ENCODE measurements at places on chromosomes 2 and 18.

GRCh38 chr2:156565066-156565710 is 129.0 kb downstream of the GPD2 start:
- DNase-seq: peak; percentile 73

- DNase-seq: peak; percentile 78
Observed at GRCh38 chr2:40281021-40281940, 170.6 kb downstream of the SLC8A1 start.

DNA sequence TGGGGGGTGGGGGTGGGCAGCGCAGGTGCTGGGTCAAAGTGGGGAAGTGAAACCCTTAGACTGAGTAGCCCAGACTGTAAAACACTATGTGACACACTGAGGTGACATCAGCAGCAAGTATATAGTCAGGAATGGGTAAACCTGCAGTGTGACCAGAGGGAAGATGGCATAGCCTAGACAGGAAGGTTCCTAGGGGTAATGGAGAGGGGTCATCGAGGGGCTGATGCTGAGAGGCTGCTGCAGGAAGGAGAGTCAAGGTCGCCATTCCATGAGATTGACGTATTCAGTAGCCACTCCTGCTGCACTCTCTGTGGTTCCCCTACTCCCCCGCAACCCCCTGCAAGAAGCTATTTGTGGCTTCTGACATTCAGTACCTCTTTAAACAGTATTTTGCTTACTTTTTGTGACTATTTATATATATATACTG is 111.7 kb downstream of the CHST9 start:
- DNase-seq: no peak

DNA sequence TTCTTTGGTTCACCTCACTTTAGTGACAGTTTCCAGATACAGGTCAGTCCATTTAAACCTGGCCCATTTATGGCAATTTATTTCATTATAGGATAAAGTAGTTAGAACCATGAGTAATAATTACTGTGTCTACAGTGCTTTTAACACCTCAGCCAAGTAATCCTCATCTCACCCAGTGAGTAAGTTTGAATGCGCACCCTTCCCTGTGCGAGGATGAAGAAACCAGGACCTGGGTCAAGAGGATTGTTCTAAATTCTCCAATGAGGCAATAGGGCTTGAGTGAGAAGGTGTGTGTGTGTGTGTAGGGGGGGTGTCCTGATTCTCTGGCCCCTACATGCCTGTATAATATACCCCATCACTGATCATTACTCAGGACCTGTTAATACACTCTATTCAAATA is 854 bp upstream of the MYO1B start:
- DNase-seq: no peak

- DNase-seq: peak; percentile 2
Observed at GRCh38 chr2:41791523-41791922, 256.3 kb upstream of the PKDCC start.

Data from GM04504 (cell line).